ENCODE measurements at places on chromosomes 6 and 20.

- DNase-seq: no peak
These were observed 126.8 kb downstream of the IPCEF1 start for GRCh38 chr6:154229786-154230185.

GRCh38 chr6:38077488-38078030 lies 258.0 kb downstream of the ZFAND3 start:
- peak; percentile 30 for DNase-seq

GRCh38 chr6:135277422-135277821 lies 96.3 kb downstream of the MYB start:
- DNase-seq: no peak

DNA sequence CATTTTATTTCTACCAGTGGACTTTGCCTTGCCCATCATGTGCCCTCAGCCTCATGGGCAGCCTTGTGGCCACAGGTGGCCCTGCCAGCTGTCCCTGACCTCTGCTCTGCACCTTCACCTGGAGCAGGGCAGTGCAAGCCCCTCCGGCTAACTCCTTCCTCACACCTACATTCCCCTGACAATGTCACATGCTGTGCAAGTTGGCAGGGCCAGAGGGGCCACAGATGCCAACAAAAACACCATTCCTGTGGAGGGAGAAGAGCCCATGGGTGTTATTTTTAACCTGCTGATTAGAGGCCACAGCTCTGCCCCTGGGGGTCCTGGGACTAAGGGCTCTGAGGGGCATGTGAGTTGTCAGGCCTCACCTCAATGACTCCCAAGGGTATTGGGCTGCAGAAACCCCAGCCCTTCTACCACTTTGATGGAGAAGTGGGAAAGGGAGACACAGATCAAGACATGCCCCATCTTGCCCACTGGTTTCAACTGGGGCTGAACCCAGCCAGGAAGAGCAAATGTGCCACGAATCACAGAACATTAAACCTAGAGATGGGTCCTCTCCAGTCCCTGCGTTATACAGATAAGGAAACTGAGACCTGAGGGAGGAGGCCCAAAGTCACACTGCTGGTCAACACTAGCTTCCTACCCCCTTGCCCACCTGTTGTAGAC lies 65.0 kb downstream of the MRPL14 start:
- DNase-seq: no peak

GRCh38 chr20:51193066-51193772 lies 170.3 kb upstream of the KCNG1 start:
- no peak for DNase-seq

GRCh38 chr6:125668071-125668470 lies 81.4 kb upstream of the HEY2 start:
- no peak for DNase-seq
